ENCODE measurements at places on chromosomes 5 and 9.

GRCh38 chr9:34377404-34377746 is 677 bp upstream of the MYORG start:
- no peak for DNase-seq

- no peak for DNase-seq
Observed at GRCh38 chr9:89527084-89527483, 29.2 kb upstream of the SEMA4D start.

DNA sequence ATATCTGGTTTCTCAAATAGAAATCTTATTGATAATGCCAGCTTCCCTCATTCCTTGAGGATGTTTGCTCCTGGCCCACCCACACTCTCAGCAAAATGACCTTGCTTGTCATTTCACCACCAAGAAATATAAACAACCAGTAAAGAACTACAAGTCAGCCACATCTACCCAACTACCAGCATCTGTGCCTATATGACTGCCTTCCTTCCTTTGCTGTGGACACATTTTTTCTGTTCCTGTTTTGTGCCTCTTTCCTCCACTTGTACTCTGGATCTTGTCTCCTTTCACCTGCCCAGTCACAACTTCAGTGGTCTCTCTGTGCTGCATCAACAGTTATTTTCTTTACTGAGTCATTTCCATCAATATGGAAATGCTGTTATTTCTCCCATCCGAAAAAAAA is 20.3 kb downstream of the KIF2A start:
- DNase-seq, result no peak

DNA sequence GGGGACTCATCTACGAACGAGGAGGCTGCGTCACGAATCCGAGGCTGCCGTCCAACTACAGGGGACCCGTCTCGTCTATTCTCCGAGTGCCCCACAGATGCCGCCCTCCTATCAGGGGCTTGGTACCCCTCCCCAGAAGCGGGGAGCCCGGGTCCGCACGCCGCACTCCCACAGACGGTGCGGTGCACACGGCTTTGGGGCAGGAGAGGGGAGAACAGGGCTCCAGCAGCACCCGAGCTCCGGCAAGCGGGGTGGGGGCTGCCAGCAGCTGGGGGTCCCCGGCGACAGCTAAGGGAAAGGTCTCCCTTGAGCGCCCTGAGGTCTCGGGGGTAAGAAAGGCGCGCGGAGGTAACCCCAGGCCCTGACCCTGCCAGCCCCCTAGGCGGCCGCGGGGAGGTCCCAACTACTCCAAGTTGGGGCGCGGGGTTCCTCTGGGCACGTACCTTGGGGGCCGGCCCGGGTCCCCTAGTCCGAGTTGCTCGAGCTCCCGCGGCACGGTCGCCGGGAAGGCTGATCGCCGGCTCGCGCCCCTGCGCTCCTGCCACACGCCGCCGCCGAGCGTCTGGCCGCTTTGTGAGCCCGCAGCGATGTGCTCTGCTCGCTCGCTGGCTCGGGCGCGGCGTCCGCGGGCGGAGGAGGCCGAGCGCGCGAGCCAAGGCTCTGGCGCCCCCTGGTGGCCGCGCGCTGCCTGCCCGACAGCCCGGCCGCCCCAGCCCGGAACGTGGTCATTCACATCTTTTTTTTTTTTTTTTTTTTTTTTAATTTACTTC is at the start of gene SPOCK1:
Gene SPOCK1, minus strand, starts transcription at position 591 of the 770 bp plus-strand sequence.
- peak; percentile 46 for DNase-seq

DNA sequence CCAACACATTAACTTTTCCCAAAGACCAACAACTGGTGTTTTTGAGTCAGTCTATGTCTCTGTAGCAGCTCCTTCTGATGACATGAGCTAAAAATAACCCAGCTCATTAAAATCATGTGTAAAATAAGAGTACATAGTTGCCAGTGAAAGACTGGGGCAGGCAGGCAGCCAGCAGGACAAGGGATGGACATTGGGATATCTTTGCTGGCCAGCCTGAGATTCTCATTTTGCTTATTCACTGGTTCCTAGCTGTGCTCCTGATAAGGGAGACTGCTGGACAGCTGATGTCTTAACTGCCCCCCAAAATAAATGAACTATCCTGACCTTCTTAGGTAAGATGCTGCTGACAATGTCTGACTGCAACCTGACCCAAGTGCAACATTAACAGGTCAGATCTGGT is 33.9 kb downstream of the EPB41L4B start:
- DNase-seq, result no peak

All from NCI-H226 (cell line).